SK-MEL-5 (cell line): ENCODE measurements at places on chromosomes 3 and 15. TPM values are rescaled to one million over a fixed set of nuclear protein-coding genes. Genes with fewer than 3 reads are reported as not detected.

DNA sequence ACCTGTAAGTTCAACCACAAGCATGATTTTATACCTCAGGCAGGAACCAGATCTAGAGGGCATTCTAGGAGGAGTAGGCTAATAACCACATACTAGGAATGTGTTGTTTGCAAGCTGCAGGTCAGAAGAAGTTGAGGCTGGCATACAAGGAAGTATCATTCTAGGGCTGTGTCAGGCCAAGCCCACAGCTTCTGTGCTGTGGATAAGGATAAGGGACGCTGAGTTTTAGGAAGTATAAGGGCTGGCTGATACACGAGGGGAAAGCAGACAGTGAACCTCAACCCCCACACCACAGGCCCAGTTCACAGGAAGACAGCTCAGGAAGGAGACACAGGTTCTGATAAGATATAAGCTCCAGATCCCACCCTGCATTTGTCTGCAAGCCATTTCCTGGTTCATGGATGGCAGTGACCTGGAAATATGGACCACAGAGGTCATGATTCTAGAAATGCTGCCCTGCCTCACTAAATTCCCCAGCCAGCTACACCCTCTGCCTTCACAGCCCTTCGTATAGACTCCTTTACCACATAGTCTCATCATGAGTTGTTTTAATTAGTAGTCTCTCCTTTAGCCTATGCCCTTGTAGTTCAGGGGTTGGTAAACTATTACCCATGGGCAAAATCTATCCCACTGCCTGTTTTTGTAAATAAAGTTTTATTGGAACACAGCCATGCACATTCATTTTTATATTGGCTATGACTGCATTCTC lies 260.7 kb downstream of the OPA1 start:
- no peak for DNase-seq

GRCh38 chr3:127371334-127371733 lies 83.5 kb upstream of the PRR20G start:
- no peak for DNase-seq

DNA sequence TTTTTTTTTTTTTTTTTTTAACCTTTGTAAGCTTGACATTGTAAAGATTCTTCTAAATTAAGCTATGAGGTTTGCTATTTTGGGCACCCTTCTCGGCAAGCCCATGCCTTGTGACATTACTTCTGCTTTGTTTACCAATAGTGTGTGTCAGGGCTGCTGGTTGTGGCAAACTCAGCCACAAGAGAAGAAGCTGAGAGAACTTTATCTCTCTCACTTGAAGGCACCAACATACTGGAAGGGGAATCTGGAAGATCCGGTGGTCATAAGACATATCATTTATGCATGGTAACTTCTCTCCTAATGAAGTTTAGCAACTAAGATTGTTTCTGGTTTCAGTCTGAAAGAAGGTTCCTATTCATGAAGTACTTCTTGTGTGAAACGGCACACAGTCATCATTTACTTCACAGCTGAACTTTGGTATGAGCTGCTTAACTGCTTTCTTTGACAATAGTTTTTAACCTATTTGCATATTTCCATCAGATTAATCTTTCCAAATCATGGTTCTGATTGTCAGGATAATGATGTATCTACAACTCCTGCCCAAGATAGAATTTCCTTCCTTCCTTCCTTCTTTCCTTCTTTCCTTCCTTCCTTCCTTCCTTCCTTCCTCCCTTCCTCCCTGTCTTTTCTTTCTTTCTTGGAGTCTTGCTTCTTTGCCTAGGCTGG lies 189.3 kb downstream of the NFKBIZ start:
- DNase-seq = no peak

- peak; percentile 64 for DNase-seq
Observed at GRCh38 chr3:150286390-150287147, 121.5 kb upstream of the TSC22D2 start.

DNA sequence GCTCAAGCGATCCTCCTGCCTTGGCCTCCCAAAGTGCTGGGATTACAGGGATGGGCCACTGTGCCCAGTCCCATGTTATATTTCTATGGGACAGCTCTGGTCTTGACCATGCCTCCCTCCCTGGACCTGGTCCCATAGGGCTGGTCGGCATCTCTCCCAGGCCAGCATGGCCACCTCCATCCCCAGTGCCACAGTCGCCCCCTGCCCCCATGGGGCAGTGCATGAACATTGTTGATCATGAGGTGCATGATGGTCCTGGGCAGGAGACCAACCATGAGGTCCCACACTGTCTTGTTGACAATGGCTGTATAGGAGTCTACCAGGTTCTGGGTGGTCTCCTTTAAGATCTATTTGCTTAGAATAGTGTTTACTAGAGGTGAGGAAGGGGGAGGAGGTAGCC lies 6.5 kb downstream of the RPS17 start:
- DNase-seq = no peak

- DNase-seq = no peak
Observed at GRCh38 chr15:55879181-55879580, 114.2 kb downstream of the NEDD4 start.

GRCh38 chr3:17846466-17846865 lies 104.0 kb upstream of the TBC1D5 start:
- no peak for DNase-seq

DNA sequence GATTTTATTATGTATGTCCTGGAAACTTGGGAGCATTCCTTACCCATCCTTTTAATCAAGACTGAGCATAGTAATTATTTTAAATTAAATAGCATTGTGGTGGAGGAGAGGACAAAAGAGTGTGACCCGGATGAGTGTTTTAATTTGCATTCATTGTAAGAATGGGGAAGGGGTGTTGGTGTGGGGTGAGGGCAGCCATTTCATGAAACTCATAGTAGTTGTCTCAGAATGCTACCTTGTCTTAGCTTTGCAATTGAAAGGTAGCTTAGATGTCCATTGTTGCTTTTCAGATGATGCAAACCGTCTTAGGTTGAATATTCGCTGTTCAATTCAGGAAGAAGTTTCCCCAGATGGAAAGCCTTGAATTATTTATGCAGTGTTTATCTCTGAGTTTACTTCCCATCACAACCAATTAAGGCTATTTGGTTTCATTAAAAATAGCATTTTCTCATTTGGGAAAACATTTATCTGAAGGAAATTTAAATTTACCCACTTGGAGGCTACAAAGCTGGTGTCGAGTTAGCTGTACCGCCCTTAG lies 328.4 kb downstream of the FEZF2 start:
- no peak for DNase-seq

ARPIN gene
- 3.9 and 4.4 TPM in 2 replicates for total RNA-seq

- no peak for DNase-seq
Observed at GRCh38 chr15:43212299-43212698, 8.5 kb downstream of the EPB42 start.

DNA sequence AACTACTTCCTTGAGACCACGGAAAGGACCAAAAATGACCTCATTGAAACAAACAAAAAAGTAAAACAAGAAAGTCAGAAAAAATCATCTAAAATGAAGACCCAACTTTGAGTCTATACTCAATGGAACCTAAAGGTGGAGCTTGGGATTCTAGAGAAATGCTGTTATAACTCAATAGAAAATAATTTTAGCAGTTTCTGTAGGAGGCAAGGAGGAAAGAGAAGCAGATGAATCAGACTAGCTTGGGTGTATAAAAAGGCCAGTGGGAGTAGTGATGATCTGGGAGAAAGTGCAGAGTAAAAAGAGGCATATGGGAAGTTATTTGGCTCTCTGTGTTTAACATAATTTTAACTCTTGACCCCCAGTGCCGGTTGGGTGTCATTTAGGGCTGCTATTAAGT lies 94.4 kb downstream of the TMCO5A start:
- no peak for DNase-seq

GRCh38 chr3:151770956-151771355 lies 37.2 kb downstream of the AADACL2 start:
- peak; percentile 79 for DNase-seq

DNA sequence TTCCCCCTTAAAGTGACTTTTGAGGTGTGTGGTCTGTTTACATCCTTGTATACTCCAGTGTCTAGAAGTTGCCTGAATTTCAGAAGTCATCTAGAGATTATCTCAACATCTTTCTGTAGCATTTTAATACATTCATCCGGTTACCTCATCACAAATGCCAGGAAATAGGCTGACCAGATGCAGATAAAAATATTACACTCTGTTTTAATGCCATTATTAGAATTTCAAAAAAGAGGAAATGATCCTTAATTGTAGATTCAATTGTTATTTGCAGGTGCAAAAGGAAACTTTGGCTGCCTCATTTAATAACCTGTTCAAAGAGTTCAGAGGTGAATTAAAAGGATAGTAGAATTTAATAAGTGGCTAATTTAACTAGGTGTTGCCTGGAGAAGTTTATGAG lies 290.9 kb downstream of the C3orf38 start:
- DNase-seq = no peak

DNA sequence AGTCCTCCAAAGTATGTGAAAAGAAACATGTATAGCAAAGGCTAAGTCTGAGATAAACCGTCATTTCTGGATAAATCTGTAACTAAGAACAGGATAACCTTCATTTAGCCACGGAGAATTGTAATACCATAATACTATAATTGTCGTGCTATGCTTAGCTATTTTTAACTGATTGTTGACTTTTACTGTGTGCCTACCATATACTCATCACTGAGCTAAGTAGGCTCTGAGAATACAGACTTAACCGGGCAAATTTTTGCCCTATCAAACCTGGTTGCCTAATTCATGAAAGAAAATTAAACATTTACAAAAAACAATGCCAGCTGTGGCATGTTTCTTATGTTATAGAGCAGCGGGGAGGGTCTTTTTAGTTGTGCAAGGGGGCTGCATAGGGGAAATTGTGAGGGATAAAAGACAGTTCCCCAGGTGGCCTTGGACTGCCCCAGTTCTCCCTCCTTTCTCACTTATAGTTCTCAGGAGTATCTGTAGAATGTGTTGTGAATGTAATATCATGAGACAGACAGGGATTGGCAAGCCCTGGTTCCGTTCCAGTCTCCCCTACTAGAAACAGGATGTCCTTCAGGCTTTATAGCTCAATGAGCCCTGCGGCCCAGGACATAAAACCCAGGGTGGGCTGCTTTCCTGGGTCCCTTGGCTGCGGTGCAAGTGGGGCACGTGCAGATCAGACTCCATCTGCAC lies 318.5 kb downstream of the GBE1 start:
- no peak for DNase-seq

FANCD2 gene
- 28.9 and 29.5 TPM in 2 replicates for total RNA-seq

- no peak for DNase-seq
Observed at GRCh38 chr3:45864760-45865519, 21.4 kb upstream of the CCR9 start.

- DNase-seq = no peak
Observed at GRCh38 chr3:49076646-49077045, 17.2 kb downstream of the QRICH1 start.

THRB gene
- 0.03 and 0.16 TPM in 2 replicates for total RNA-seq

DNA sequence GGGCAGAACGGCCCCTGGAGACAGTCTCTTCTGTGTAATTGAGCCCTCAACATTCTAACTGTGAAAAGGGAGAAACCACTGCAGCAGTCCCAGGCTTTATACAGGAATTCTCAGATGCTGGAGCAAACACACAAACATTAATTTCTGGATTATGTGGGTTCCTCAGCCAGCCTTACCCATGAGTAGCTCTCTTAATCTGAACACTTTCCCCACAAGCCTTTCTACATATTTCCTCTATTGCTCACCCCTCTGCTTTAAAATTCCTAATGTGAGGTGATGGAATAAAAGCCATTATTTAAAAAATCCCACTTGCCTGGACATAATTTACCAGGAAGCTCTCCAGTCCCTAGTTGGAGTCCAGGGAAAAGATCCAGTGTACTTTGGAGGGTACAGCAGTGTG lies 139.0 kb downstream of the CTNNB1 start:
- DNase-seq = no peak

DNA sequence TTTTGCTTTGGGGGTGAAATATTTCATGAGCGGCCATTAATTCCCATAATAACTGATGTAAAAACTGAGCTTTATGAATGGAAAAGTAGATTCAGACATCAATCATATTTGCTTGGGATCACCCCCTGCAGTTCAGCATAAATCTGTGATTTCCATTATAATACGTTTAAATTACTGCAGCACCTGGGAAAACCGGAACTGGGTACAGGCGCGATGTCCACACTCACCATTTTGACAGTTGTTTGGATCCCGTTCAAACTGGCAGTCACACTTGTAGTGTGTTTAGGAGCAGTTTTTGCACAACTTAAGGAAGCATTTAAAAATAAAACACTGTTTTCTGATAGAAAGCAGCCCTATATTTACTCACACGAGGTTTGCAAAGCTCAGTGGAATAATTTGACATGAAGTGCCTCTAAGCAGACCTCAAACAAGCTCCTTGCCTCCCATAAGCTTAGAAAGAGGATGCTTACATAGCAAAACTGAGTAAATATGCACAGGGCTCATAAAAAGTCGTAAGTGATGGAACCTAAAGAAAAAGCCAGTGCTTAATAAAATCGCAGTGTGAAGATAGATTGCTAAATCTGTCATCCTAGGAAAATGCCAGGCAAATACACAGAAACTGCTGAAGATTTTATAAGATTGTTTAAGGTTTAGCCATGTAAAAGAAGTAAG lies 377.6 kb downstream of the PTPRG start:
- no peak for DNase-seq

ABTB1 gene
- 1.1 and 1.3 TPM in 2 replicates for total RNA-seq

PPM1L gene
- total RNA-seq = 1.0 and 1.1 TPM in 2 replicates

DNA sequence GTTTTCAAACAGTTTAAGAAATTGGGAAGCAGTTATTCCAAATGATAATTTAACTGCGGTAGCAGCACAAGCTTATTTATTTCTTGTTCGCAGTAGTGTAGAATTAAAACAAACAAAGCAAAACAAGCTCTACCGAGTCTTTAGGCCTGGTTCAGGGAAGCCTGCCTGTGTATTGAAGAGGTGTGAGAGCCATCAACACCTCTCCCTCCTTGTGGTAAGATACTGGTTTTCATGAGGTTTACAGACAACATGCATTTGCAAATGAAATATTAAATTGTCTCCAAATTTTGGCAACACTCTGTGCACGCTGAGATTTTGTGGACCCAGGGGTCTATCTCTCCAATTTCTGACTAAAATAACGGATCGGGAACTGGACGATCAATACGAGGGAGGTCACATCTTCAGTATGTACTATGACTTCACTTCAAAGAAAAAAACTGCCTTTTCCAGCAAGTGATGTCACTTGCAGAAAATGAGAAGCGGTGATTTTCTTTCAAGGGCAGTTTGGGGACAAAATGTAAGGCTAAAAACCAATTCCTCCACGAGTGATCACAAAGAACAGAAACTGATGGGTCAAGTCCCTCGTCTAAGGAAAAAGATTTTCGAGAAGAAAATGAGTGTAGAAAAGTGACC lies 721 bp downstream of the ATR start:
- DNase-seq = no peak

GRCh38 chr15:53323191-53323590 lies 436.3 kb downstream of the WDR72 start:
- peak; percentile 30 for DNase-seq

- DNase-seq = no peak
Observed at GRCh38 chr3:12191559-12191958, 32.8 kb upstream of the TIMP4 start.

ADAMTSL3 gene
- total RNA-seq = 0.05 and 0.08 TPM in 2 replicates

- DNase-seq = no peak
Observed at GRCh38 chr3:63896332-63897030, 15.7 kb downstream of the SCAANT1 start.

DNA sequence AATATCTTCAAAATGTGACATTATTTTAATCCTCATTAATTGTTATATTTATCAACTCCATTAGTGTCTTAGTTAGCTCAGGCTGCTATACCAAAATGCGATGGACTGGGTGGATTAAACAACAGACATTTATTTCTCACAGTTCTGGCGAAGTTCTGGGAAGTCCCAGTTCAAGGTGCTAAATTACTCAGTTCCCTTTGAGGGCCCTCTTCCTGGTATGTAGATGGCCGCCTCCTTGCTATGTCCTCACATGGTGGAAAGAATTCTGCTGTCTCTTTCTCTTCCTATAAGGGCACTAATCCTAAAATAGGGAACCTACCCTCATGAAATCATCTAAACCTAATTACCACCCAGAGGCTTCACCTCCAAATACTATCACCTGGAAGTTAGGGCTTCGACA lies 38.8 kb upstream of the DUT start:
- no peak for DNase-seq

GRCh38 chr3:141320399-141321108 lies 47.8 kb upstream of the ZBTB38 start:
- no peak for DNase-seq
